ENCODE measurements at places on chromosomes 5 and 9.
A peak's percentile ranks its signal among the peaks of the same experiment; 100 is the strongest.

GRCh38 chr5:1118231-1118698, 6.4 kb upstream of the SLC12A7 start:
- no peak for DNase-seq

- no peak for DNase-seq
These were observed 524.9 kb upstream of the ITGA1 start for GRCh38 chr5:52262844-52263243.

- DNase-seq, result no peak
These were observed 174.2 kb downstream of the OXCT1 start for GRCh38 chr5:41695920-41696582.

GRCh38 chr9:131028221-131028884, 19.4 kb downstream of the LAMC3 start:
- DNase-seq, result no peak

DNA sequence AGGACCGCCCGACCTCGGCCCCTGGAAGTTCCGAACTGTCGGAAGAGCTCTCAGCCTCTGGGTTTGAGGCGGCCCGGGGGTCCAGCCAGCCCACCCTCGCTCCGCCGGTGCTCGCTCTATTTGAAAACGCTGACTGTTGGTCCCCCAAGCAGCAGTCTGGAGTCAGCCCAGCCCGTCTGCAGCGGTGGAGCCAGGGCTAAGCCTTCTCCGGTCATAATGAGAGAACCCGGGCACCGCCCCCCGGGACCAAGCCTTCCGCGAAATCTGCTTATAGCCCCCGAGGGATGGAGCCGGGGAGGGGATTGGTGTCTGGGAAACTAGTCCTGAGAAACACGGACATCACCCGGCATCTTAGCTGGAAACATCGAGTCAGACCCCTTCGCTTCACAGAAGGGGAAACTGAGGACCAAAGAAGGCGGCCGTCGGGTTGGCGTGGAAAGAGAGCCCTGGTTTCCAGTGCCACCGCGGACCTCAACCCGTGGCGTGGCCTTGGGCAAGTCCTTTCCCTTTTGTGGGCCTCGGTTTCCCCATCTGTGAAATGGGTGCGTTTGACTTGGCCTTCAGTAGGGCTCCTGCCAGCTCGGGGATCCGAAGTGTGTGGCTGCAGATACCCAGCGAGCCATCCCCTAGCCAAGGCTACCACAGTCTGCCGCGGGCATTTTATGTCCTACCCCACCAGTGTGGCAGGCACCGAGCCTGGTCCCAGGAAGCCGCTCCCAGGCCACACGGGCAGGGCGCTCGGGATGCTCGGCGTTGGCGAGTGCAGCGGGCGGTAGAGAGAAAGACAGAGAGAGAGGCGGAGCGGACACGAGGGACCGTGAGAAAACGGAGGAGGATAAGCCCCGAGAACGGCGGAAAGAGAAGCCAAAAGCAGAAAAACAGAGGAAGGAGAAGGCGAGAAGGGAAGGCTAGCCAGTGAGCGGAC, 857 bp downstream of the ADAM19 start:
- DNase-seq, result no peak

- no peak for DNase-seq
These were observed 11.3 kb downstream of the CARD19 start for GRCh38 chr9:93107151-93107824.

DNA sequence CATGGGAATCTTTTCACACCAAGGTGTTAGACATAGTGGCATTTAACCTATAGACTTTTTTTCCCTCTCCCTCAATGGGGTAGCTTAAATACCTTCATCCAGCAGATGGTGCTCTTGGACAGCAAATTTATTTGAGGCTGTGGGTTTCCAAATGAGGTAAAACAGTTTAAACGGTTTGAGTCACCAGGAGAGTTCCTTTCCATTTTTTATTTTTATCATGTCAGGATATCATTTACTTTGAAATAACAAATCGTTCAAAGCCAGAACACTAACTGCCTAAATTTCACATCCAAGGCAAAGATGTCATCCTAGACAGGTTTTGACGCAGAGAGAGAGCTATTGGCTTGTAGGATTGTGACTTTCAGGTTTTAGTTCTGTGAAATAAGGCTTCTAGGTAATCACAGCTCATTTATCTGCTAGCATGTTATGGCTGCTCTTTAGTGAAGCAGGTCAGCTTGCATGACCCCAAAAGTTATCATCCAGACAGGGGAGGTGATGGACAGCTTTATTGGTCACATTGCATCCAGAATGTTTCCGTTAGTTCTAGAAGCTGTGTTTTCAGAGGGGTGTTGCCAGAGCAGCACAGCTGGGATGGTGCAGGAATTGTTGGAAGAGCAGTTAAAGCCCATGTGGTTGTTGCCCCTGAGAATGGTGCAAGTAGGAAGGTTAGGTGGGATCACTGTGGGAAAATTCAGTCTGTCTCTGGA, 69.8 kb downstream of the KDM4C start:
- DNase-seq, result no peak

DNA sequence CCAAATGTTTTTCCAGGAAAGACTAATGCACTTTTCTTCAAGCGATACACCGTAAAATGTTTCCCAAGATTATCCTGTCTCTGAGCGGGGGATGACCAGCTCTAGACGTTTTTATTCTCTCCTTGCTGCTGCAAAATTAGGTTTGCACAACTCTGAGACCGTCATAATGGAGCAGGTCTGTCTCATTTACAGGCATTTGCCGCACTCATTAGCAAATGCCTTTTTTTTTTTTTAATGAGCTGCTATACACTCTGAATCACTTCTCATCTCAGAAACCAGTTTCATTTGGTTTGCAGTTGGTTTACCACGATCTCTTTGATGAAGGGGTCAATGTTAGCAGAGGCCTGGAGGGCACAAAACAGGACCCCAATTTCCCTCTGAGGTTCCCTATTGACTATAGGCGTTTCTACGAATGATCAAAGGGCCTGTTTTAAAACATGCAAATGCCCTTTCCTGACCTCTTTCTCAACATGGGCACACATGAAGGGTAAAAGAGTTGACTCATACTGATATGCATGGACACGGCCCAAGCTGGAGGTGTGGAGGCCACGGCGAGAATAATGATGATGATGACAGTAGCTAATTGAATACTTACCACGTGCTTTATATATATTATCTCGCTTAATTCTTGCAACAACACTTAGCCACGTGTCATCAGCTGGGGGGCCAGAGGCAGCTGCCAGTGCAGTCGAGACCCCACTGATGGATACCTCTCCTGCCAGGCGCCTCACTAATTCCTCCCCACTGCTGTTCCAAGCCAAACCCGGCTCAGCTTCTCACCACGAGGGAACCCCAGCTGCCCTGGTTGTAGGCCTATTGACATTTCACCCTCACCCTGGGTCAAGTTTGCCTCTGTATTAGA, 89.9 kb upstream of the PTCH1 start:
- DNase-seq, result no peak

DNA sequence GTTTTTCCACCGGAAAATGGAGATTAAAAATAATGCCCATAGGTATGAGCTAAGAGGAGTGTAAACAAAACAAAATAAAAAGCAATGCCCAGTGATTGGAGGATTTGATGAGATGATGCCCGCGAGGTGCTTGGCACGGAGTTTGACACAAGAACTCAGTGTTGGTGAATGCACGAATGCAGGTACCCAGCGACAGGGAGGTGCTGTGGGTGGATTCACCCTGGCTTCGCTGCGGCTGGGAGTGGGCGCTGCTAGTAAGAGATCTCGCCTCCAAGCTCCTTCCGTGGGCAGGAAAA, 526 bp upstream of the STXBP1 start:
- DNase-seq, result no peak

- DNase-seq, result no peak
These were observed 220.8 kb downstream of the SNX18 start for GRCh38 chr5:54738118-54738972.

DNA sequence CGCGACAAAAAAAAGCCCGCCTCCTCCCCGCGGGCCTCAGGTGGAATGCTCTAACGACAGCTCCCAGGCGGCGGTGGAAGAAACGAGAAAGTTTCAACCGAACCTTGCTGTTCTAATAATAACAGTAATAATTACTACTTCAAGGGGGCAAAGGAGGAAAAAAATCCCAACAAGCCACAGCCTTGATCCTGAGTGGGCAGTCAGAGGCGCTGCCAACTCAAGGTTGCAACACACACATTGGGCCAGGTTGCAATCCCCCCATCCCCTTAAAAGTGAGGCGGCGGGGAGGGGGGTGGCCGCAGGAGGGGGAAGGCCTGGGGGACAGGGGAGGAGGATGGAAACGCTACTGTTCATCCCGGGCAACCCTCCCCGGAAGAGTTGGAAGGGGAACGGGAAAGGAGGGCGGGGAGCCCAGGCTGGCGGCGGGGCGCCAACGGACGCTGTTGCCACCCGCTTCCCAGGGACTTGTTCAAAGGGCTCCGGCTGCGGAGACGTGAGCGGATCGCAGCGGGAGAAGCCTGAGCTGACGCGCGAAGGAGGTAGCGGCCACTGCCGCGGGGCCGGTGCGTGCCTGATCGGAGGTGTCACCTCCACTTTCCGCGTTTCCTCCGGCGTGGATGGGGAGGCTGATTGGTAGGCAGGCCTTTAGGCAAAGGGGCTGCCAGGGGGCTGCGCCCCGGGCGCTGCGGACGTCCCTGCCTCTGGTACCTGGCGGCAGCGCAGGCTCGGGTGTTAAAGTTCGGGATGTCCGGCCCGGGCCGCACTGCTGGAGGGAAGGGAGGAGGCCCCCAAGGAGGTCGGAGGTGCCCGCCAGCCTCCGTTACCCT, 647 bp downstream of the SMARCA2 start:
- DNase-seq, result peak; percentile 7

DNA sequence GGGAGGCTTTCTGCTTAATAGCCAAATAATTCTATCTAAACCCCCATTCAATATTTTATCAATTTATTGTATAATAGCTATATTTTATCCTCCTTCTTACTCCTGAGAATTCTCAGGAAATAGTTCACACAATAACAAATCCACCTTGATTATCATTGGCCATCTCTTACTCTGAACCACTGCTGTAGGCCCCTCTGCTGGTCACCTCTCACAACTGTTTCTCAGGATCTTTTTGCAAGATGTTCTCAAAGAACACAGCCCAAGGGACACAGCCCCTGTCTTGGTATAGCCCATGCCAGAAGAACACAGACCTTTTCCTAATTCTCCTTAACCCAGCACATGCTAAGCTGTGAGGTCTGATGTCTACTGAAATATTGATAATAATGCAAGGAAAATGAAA, 74.9 kb upstream of the HTR4 start:
- no peak for DNase-seq

DNA sequence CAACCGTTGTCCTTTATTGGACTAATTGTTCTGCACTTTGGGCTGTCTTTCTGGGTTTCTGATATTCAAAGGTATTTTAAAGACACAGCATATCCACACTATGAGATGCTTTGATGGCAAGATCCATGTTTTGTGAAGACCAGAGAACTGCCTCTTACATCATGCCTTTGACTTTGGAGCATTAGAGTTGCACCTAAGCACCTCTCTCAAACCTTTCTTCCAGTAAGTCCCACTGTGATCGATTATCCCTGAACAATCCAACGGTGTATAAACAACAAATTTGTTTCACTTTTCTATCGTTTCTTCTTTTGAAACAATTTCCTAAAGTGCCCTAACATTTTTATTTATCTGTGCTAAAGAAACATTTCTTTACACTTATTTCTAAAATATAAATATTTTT, 144.4 kb downstream of the KCTD16 start:
- no peak for DNase-seq

- DNase-seq, result no peak
These were observed 168.5 kb downstream of the PALM2AKAP2 start for GRCh38 chr9:109948453-109948852.

DNA sequence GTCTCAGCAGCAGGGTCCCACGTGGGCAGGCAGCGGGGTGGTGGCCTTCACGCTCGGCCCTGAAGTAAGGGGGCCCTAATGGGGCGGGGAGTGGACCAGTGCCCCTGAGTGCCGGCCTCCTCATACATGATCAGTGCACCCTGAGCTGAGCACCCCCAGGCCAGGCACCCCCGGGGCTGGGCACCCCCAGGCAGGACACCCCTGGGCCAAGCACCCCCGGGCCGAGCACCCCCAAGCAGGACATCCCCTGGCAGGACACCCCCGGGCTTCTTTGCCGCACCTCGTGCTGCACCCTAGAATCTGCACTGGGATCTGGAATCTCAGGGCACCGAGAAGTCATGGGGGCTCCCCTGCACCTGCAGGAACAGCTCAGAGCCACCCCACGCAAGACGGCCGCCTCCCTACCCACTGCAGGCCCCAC, 51.4 kb downstream of the EXD3 start:
- DNase-seq, result no peak

DNA sequence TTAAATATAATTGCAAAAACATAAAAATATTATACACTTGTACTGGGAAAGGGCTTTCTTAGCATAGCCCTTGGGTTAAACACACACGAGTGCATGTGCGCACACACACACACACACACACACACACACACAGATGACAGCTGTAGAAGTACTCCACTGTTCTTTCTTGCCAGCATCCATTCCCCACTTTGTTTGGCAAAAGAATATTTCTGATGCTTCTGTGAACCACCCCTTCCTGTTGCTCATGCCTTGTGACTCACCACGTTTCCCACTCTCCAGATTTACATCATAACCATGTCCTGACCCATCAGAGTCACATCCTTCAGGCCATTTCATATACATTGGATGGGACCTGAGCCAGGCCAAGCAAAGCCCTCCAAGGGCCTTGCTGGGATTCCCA, 280.1 kb downstream of the DNAH5 start:
- DNase-seq, result no peak

GRCh38 chr9:127905788-127906191, 6.4 kb upstream of the ST6GALNAC6 start:
- peak; percentile 45 for DNase-seq

- no peak for DNase-seq
These were observed 10.8 kb downstream of the KLF9 start for GRCh38 chr9:70403618-70404025.

DNA sequence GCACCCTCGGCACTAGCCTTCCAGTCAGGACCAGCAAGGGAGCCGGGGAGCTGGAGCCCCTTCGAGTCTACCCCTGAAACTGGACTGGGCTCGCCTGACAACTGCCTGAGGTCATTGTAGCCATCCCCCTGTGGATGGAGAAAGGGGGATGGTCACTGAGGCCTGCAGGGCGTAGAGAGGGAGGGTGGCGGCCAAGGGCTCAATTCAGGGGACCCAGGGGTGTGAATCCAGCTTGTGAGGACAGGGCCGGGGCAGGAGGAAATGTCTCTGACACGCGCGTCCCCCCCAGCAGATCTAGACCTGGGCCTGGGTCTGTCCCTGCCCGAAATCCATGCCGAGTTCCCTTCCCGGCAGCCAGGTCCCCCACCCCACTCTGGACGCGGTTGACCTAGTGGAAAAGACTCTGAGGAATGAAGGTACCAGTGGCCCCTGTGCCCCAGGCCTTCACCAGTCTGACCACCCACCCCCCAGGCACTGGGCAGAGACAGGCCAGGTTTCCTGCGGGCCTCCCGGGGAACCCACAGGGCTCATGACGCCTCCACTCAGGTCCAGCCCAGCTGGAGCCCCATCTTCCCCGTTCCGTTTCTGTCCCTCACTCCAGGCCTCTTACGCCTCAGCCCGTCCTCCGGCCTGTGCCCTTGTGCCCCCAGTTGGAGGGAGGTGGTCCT, 805 bp downstream of the SLC34A3 start:
- DNase-seq, result no peak

GRCh38 chr9:29806937-29807618, 2233.8 kb upstream of the C9orf72 start:
- no peak for DNase-seq

Data from stimulated activated CD4-positive, alpha-beta T cell treated with anti-CD3 and anti-CD28 coated beads, Interleukin-15, amount 100 ng/mL, for 1 hour (primary cell).